ENCODE measurements at places on chromosomes 7 and 10. TPM values are rescaled to one million over a fixed set of nuclear protein-coding genes. Genes with fewer than 3 reads are reported as not detected.

- H3K27me3 ChIP-seq = no peaks in the 10 kb centered on the region
- no peak for DNase-seq
- no peak overlapping the region for H3K4me3 ChIP-seq
- no peak overlapping the region for H3K27ac ChIP-seq
These were observed 52.2 kb downstream of the STEAP1B start for GRCh38 chr7:22447762-22448161.

GRCh38 chr7:40447345-40447744, 312.5 kb downstream of the SUGCT start:
- H3K4me3 ChIP-seq = no peak overlapping the region
- no peaks in the 10 kb centered on the region for H3K27me3 ChIP-seq
- H3K4me1 ChIP-seq = no peaks in the 10 kb centered on the region
- DNase-seq = no peak
- H3K36me3 ChIP-seq = no peaks in the 10 kb centered on the region

DNA sequence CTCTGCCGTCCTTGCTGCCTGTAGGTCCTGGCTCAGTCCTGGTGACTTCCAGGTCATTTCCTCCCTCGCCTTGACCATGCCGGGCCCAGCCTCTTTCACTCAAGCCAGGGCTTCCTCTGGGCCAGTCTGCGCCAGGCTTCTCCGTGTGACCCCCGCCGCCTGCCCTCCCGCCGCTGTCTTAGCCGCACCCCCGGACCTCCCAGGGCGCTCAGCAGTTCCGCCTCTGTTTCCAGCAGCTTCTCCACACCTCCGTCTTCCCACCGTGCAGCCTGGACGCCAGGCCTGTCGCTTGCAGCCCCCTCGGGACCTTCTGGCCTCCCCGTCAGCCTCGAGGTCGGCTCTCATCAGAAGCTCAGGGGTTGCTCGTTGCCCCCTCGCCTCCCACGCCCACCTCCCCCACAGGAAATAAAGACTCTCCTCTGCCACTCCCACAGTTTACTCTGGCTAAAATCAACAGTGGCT, 123.0 kb upstream of the FZD8 start:
- no peaks in the 10 kb centered on the region for H3K27me3 ChIP-seq
- DNase-seq = no peak
- no peak overlapping the region for H3K27ac ChIP-seq
- H3K4me1 ChIP-seq = no peaks in the 10 kb centered on the region
- H3K4me3 ChIP-seq = no peak overlapping the region
- no peaks in the 10 kb centered on the region for H3K36me3 ChIP-seq

HOXA4 gene
- 11.6 TPM for total RNA-seq

GLI3 gene
- 21.3 TPM for total RNA-seq

Measured in aorta (tissue), 5 donors.